Cortex of kidney (tissue), 1 donor: ENCODE measurements at places on chromosomes 4 and X.

GRCh38 chrX:15524417-15524816 lies 23.8 kb downstream of the BMX start:
- no peak for DNase-seq

DNA sequence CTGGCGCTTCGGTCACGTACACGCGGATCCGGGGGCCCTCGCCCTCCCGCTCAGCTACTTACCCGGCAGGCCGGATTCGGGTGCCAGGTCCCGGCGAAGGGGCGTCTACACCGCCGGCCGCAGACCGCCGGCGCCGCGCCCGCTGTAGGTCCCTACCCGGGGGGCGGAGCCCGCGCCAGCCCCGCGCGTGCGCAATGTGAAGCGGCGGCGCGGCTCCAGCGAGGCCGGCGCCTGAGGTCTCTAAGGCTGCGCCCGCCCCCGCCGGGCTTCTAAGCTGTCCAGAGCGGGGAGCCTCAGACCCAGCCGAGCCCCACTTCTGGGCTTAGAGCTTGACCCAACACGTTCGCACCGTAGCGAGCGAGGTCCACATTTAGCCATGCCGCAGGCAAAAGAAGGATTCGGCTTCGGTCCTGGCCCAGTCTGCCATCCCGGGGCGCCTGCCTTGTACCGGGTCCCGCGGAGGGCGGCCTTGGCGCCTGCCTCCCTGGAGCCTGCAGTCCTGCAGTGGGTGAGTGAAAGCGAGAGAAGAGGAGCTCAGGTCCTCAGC lies at the start of gene ZNF518B:
Gene ZNF518B, minus strand, starts transcription at position 172 of the 547 bp plus-strand sequence. CDS start 11,098 bp downstream, outside the sequence.
- no peak for DNase-seq

DNA sequence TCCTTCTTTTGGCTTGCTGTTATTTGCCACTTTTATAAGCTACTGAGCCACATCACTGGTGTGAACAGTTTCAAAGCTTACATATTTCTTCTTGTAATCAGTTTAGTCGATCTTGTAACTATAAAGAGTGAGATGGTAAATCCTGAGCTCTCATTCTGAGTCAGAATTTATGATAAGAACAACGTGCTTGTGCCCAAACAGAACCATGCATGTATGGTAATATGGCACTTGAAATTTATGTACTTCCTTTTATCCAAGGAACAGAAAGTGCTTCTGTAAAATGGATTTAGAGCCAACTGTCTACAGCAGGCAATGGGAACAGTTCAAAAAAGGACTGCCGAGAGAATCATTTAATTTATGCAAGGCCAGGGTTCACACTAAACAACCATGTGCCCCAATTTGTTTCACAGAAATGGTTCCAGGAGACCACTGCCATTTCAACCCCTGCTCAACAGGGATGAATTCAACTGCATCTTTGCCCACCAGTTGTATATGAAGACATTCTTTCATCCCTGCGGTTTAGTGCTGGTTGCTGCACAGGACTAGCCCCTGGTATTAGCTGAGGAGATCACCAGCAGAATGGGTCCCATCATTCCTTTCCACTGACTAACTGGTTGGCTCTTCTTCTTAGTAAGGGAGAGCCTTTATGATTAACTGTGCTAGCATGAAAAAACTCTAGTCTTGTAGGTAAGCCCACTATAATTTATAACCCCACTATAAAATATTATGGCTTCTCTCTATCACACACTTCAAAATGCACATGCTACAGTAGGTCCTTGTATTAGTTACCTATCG lies 162.9 kb upstream of the PGRMC2 start:
- no peak for DNase-seq

- no peak for DNase-seq
Observed at GRCh38 chr4:11625211-11625610, 196.5 kb upstream of the HS3ST1 start.

GRCh38 chr4:75229806-75230570 lies 284.2 kb downstream of the RCHY1 start:
- no peak for DNase-seq

- DNase-seq: no peak
Observed at GRCh38 chr4:153439831-153440230, 26.3 kb upstream of the TMEM131L start.

GRCh38 chr4:24570172-24570571 lies 14.2 kb downstream of the DHX15 start:
- DNase-seq: no peak

GRCh38 chr4:183349673-183350072 lies 27.4 kb upstream of the CLDN24 start:
- no peak for DNase-seq

DNA sequence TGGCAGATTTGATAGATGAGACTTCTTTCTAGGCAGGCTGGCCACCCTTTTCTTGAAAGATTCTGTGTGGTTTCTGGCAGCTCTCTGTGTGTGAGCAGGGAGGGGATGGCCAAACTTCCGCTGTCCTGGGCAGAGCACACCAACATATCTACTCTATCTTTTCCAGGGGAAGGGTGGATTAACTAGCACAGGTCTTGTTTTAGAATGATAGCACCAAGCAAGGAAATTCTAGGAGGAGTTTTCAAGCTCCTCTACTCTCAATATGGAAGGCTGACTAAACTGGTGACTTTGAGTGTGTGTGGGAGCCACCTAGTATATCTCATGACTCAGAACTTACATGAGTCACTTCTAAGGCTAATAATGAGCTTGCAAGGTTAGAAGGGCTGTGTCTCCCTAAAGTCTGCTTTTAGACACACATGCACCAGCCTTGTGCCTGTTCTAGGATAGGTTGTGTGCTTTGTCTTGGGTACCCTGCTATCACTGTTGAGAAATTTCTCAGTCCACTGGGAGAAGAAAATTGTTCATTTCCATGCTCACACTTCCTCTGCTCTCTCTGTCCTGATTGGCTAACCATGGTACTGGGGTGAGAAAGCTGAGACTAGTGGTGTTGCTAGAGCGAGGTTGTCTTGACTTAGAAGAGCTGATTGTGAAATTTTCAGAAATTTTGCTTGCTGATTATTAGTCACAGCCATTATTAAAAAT lies 72.9 kb downstream of the YIPF6 start:
- DNase-seq: no peak

DNA sequence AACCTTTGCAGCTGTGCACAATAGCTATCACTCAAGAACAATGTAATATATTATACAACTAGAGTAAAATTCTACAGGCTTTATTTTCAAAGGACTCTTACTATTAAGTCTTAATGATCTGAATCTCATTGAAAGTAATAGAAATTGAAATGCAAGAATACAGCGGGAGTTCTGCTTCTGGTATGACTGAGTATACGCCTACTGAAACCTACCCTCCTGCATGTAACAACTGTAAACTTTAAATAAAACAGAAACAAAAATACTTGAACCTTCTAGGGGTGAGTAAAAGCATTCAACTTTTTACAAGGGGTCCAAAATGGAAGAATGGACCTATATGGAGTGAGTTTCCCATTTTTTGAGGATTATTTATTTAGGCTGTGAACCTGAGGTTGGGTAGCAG lies 13.5 kb downstream of the DCHS2 start:
- DNase-seq: no peak

DNA sequence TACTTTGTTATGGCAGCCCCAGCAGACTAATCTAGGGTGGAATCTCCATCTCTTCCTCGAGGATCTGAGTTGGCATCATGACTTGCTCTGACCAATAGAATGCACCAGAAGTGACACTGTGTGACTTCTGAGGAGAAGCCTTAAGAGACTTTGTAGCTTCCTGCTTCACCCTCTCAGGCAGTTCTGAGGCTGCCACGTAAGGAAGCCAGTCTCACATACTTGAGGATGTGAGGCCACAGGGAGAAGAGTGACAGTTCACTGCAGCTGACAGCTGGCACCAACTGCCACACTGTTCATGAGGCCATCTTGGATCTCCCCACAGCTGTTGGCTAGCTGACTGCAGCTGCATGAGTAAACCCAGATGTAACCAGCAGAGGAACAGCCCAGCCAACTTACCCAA lies 29.3 kb upstream of the BCOR start:
- DNase-seq: no peak

DNA sequence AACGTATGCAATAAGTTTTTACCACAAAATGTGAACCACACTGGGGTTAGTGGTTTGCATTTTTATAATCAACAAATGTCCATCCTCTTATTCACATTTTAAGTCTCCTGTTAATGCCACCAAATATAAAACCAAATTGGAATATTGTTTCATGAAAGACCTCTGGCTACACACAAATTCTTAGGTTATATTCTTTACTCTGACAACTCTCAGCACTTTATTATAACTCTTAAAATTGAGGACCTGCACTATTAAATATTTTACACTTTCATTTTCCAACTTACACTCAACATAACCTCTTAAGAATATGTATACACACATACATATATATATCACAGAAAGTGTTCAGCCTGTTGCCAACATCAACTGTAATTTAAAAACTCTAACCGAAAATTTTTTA lies 2.8 kb downstream of the PDE5A start:
- no peak for DNase-seq

- DNase-seq: no peak
Observed at GRCh38 chr4:173247321-173247720, 78.7 kb downstream of the GALNT7 start.

GRCh38 chrX:3545901-3546300 lies 167.5 kb downstream of the PRKX start:
- DNase-seq: no peak

GRCh38 chr4:181147416-181147951 lies 1095.7 kb upstream of the TENM3 start:
- DNase-seq: no peak

- DNase-seq: no peak
Observed at GRCh38 chr4:56723201-56723605, 42.1 kb upstream of the HOPX start.

GRCh38 chr4:105714932-105715331 lies 6.3 kb downstream of the GSTCD start:
- DNase-seq: no peak

- DNase-seq: no peak
Observed at GRCh38 chrX:24245202-24245601, 68.7 kb downstream of the SUPT20HL2 start.

GRCh38 chr4:124907881-124908280 lies 195.3 kb upstream of the ANKRD50 start:
- no peak for DNase-seq

DNA sequence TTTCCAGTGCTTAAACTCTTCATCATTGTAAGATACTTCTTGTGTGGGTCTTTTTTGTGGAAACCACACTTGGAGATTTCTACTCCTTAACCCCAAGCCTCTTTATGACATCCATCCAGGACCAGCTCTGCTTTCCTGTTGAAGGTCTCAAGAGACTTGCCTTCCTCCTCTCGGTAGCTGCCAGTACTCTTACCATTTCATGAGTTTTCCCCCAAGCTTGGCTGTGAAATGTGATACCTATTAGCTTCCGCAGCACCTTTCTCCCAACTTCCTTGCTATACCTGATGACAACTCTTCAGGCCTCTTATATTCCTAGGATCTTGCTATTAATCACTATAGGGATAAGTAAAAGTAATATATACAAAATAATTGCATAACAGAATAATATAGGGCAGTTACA lies 1.9 kb upstream of the DCK start:
- no peak for DNase-seq

DNA sequence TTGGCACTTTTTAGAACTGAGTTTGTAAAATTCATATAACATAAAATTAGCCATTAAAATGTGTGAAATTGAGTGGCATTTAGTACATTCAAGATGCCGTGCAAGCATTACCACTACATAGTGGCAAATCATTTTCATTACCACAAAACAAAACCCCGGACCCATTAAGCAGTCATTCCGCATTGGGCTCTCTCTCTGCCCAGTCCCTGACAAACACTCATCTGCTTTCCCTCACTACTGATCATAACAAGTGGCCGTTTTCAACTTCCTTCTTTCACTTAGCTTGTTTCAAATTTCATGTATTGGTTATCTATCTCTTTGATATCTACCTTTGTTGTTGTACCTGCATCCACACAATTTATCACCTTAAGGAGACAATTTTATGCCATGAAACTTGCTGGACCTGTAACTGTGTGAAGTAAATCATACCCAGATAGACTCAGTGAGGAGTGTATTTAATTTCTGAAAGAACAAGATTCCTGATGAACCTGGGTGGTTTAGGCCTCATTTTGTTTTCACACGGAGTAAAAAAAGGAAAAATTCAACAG lies 202.1 kb downstream of the OR13H1 start:
- no peak for DNase-seq

DNA sequence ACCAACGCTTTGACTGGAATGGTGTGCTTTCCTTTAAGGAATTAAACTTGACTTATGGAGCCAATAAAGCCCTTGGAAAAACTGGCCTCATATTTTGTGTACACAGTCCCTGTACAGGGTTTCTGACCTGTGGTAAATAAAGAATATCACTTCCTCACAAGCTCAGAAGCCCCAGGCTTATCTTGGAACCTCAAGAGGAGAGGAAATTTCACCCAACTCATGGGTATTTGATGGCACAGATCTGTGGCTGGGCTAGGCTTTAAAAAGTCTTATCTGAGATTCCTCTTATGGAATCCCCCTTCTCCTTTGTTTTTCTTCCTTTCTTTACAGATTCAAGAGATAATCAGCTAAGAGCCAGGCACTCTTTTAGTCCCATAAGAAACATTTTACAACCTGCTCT lies 89.3 kb upstream of the USP38 start:
- no peak for DNase-seq

GRCh38 chrX:79524642-79525041 lies 157.5 kb upstream of the ITM2A start:
- no peak for DNase-seq

GRCh38 chr4:2587213-2587823 lies 50.9 kb downstream of the FAM193A start:
- no peak for DNase-seq

DNA sequence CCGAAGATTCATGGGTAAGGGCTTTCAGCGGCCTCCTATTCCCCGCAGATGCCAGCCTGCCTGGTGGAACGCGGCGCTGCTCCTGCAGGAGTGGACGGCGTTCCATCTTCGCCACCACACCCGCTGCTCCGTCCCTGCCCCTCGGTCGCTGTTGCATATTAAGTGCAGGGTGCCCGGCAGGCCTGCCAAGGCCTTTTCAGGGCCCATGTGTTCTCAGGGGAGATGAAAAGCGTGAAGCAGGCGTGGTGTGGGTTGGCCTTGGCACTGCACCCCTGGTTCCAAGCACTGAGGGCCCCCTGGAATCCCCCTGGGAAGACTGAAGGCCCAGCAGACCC lies 52.0 kb downstream of the SORCS2 start:
- DNase-seq: no peak

DNA sequence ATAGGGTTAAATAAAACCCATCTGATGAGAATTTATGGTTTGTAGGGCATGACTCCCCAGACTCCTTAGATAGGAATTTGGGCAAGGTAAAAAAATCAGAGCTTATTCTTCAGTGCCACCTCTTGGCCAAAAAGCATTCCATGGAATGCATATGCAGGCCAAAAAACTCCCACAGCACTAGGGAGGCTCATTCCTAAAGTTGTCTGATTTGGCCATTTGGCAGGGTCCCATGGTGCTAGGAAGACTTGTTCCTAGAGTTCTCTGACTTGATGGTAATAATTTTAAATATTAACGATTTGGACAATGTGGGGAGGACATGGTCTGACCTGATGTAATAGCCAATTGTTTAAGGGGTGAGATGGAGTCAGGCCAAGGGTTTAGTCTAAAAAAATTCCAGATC lies 93.0 kb downstream of the SPIN4 start:
- no peak for DNase-seq

GRCh38 chr4:120085705-120086104 lies 19.1 kb upstream of the MAD2L1 start:
- no peak for DNase-seq

GRCh38 chr4:25007598-25007997 lies 23.1 kb downstream of the LGI2 start:
- DNase-seq: no peak
